ENCODE measurements at places on chromosomes 6 and 20. TPM values are rescaled to one million over a fixed set of nuclear protein-coding genes. Genes with fewer than 3 reads are reported as not detected.
A peak's percentile ranks its signal among the peaks of the same experiment; 100 is the strongest.

ZNF391 gene
- total RNA-seq = 0.92 TPM

SIRPG gene
- 33.8 TPM for total RNA-seq

GRCh38 chr20:47686545-47686944 lies 98.7 kb downstream of the SULF2 start:
- no peak for DNase-seq
- H3K36me3 ChIP-seq = no peaks in the 10 kb centered on the region
- no peak overlapping the region for H3K4me3 ChIP-seq
- H3K4me1 ChIP-seq = no peaks in the 10 kb centered on the region
- H3K27me3 ChIP-seq = peaks cover 11% of the 10 kb centered on the region
- H3K27ac ChIP-seq = no peak overlapping the region

GRCh38 chr20:18857640-18858039 lies 44.1 kb downstream of the SCP2D1 start:
- H3K27ac ChIP-seq = no peak overlapping the region
- no peak for DNase-seq
- no peaks in the 10 kb centered on the region for H3K36me3 ChIP-seq
- H3K4me1 ChIP-seq = no peaks in the 10 kb centered on the region

GRCh38 chr6:166488076-166488685 lies 98.3 kb downstream of the RAMACL start:
- peak overlapping the region; percentile 95 for H3K27ac ChIP-seq
- H3K4me3 ChIP-seq = peak overlapping the region; percentile 71
- peaks cover 13% of the 10 kb centered on the region for H3K4me1 ChIP-seq
- DNase-seq = peak; percentile 90

DNA sequence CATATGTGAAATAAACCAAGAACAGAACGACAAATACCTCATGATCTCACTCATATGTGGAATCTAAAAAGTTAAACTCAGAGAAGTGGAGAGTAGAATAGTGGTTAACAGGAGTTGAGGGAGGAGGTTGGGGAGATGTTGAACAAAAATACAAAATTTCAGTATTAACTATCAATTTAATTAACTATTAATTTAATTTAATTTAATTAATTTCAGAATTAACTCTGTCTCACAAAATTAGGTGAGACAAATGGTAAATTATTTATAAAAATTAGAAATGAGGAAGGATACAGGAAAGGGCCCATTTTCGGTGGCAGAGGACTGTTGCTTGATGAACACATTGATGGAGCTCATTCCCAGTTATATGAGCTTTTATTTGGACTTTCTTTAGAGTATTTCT lies 166.0 kb upstream of the FAM83B start:
- no peaks in the 10 kb centered on the region for H3K27me3 ChIP-seq
- DNase-seq = no peak
- H3K4me3 ChIP-seq = no peak overlapping the region

GRCh38 chr6:112910256-112910655 lies 563.1 kb downstream of the RFPL4B start:
- no peak overlapping the region for H3K4me3 ChIP-seq
- H3K27ac ChIP-seq = no peak overlapping the region
- no peaks in the 10 kb centered on the region for H3K36me3 ChIP-seq
- no peaks in the 10 kb centered on the region for H3K27me3 ChIP-seq

DNA sequence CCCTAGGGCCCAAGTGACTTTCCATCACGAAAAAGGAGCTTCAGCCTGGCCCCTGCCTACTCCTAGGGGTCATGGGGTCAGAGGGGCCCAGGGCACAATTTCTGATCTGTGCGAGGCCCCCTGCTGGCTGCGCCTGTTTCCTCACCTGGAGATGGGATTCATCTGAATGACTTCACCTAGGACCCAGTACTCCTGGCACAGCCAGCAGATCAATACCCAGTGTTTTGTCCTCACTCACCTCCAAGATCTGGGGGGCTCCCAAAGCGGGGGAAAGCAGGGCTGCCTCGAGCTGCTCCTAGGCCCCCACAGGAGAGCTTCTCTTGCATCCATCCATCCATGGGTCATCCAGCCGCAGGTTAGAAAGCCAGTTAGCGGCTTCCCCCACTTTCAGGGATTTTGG lies 33.8 kb downstream of the CD40 start:
- H3K36me3 ChIP-seq = no peaks in the 10 kb centered on the region
- H3K27me3 ChIP-seq = peaks cover 3% of the 10 kb centered on the region
- no peak overlapping the region for H3K27ac ChIP-seq
- DNase-seq = peak; percentile 70
- H3K4me3 ChIP-seq = no peak overlapping the region

DNA sequence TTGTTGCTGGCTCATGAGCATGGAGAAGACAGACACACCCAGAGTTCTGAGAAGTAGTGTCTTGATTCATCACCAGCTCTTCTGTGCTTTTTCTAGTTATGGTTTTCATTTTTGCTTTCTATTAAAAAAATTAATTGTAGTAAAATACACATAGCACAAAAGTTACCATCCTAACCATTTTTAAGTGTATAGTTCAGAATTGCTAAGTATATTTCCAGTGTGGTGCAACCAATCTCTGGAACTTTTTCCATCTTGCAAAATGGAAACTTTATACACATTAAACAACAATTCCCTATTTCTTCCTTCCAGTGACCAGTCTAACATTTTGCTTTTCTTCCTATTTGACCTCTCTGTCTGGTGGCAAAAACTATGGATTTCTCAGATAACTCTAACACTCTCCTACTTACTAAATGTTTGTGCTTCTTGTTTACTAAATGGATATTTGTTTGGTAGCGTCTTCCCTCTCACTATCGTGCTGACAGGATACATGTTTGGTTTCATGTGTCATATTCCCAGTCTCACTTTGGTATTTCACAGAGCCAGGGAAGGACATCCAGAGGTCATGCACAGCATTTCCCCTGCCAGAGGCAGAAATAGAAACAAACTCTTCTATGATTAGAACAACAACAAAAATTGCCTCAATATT lies 40.6 kb downstream of the TXLNB start:
- H3K27ac ChIP-seq = peak overlapping the region; percentile 85
- no peaks in the 10 kb centered on the region for H3K36me3 ChIP-seq
- H3K27me3 ChIP-seq = no peaks in the 10 kb centered on the region
- peaks cover 43% of the 10 kb centered on the region for H3K4me1 ChIP-seq
- DNase-seq = no peak

- no peak for DNase-seq
- no peaks in the 10 kb centered on the region for H3K36me3 ChIP-seq
- H3K27ac ChIP-seq = no peak overlapping the region
- H3K4me3 ChIP-seq = no peak overlapping the region
- no peaks in the 10 kb centered on the region for H3K4me1 ChIP-seq
Observed at GRCh38 chr6:22437665-22438064, 131.7 kb upstream of the HDGFL1 start.

- peaks cover 21% of the 10 kb centered on the region for H3K27me3 ChIP-seq
- no peak overlapping the region for H3K27ac ChIP-seq
- peaks cover 14% of the 10 kb centered on the region for H3K4me1 ChIP-seq
Observed at GRCh38 chr20:64051561-64052325, 2.3 kb upstream of the SOX18 start.

- H3K27ac ChIP-seq = no peak overlapping the region
- H3K27me3 ChIP-seq = peaks cover 27% of the 10 kb centered on the region
- H3K4me3 ChIP-seq = no peak overlapping the region
- DNase-seq = no peak
- H3K4me1 ChIP-seq = no peaks in the 10 kb centered on the region
Observed at GRCh38 chr6:12296255-12296573, 6.1 kb downstream of the EDN1 start.

DNA sequence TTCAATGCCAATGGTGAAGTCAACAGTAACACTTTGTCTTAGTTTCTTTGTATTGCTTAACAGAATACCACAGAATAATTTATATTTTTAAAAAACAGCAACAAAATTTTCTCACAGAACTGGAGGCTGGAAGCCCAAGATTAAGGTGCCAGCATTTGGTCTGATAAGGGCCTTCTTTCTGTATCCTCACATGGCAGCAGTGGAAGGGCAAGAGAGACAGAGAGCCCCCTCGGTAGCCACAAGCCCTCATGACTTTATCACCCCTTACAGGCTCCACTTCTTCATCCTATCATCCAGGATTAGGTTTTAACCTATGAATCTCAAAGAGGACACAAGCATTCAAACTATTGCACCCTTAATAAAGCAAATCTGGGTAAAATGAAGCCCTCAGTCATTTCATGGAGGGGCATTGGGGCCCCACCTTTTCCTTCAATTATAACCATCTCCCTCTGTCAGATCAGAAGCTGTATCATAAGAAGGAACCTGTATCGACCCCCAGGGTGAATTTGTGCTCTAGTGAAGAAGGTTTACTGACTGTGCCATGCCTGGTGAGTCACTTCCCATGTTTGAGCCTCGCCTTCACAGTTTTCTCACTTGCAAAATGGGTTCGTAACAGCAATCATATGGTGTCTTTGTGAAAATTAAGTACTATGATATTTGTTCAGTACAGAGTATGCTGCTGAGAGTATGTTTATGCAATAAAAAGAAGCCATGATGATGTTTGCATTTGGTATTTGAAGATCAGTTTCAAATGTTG lies 178.2 kb downstream of the LRFN2 start:
- peaks cover 7% of the 10 kb centered on the region for H3K27me3 ChIP-seq
- peaks cover 23% of the 10 kb centered on the region for H3K4me1 ChIP-seq
- H3K36me3 ChIP-seq = peaks cover under 1% of the 10 kb centered on the region
- H3K4me3 ChIP-seq = no peak overlapping the region
- H3K27ac ChIP-seq = no peak overlapping the region
- DNase-seq = no peak

GRCh38 chr6:19028201-19028600 lies 641.1 kb downstream of the RNF144B start:
- H3K4me3 ChIP-seq = no peak overlapping the region
- no peak overlapping the region for H3K27ac ChIP-seq
- H3K27me3 ChIP-seq = no peaks in the 10 kb centered on the region
- no peak for DNase-seq

DNA sequence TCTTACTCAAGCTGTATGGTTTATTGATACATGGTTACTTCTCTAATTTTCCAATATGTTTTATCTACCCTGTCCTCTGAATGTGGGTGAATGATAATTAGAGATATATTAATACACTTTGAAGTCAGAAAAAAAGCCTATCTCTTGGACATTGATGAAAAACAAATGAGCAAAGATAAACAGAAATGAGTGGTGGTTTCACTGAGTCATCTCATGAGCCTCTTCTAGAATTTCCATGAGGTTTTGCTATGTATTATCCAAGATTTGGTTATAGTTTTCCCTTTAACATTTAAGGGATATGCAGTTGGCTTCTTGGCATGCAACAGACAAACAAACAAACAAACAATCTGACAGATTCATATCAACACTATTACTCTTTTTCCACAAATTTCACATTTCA lies 586.8 kb downstream of the RFPL4B start:
- H3K4me1 ChIP-seq = no peaks in the 10 kb centered on the region
- no peaks in the 10 kb centered on the region for H3K27me3 ChIP-seq
- no peak overlapping the region for H3K4me3 ChIP-seq
- H3K36me3 ChIP-seq = no peaks in the 10 kb centered on the region
- H3K27ac ChIP-seq = no peak overlapping the region
- no peak for DNase-seq

- DNase-seq = no peak
- no peak overlapping the region for H3K4me3 ChIP-seq
- peaks cover 2% of the 10 kb centered on the region for H3K27me3 ChIP-seq
- H3K27ac ChIP-seq = no peak overlapping the region
- no peaks in the 10 kb centered on the region for H3K4me1 ChIP-seq
Observed at GRCh38 chr20:20070871-20071726, 18.8 kb downstream of the CFAP61 start.

- H3K27ac ChIP-seq = no peak overlapping the region
- H3K36me3 ChIP-seq = no peaks in the 10 kb centered on the region
- H3K4me3 ChIP-seq = no peak overlapping the region
- peaks cover 2% of the 10 kb centered on the region for H3K27me3 ChIP-seq
- no peaks in the 10 kb centered on the region for H3K4me1 ChIP-seq
Observed at GRCh38 chr20:21259346-21259745, 43.8 kb upstream of the XRN2 start.

Data from activated CD4-positive, alpha-beta T cell treated with anti-CD3 and anti-CD28 coated beads, Interleukin-2, amount 10 ng/mL, durations not matched to agents 24 days and 14 days (primary cell).